ENCODE measurements at places on chromosomes 2 and 18.

- peak; percentile 70 for DNase-seq
Measured at GRCh38 chr2:216606551-216607276, 26.5 kb upstream of the IGFBP2 start.

GRCh38 chr2:37555457-37555856 is 116.0 kb downstream of the CDC42EP3 start:
- DNase-seq = no peak

- DNase-seq = no peak
Measured at GRCh38 chr18:11224153-11224552, 74.8 kb upstream of the PIEZO2 start.

DNA sequence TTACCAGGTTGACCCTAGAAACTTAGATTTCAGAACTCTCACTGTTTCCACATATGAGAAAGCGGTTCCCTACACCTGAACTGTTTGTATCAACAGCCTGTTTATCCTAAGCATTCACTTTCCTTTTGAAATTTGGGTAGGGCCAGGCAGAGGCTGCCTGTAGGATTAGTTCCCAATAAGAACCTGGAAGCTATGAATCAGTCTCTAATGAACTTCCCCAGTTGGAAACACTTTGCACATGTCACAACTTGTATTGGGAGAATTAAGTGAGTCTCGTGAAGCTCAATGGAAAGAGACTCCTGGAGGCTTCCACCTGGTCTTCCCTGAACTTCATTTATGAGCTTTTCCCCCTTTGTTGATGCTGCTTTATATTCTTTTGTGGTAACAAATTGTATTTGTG is 486.6 kb upstream of the HS6ST1 start:
- DNase-seq = no peak

DNA sequence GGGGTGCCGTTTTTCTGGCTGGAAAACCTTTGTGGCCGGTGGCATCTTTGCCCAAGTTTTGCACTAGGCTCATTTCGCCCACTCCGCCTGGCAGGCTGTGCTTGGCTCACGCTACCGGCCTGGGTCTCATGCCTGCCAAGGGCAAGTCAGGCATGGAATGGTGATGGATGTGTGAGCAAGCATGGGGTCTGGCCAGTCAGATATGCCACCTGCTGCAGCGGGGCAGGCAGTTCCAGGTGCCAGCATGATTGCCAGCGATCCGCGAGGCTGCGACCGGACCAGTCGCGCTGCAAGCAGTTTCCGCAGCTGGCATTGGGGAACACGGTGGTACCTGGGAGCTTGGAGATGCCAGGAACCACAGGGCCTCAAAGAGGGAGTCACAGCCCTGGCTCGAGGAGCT is 40.6 kb downstream of the TAF1B start:
- no peak for DNase-seq

- no peak for DNase-seq
Measured at GRCh38 chr2:145112467-145112866, 592.5 kb upstream of the ZEB2 start.

Data from retina (tissue), 1 donor.